ENCODE measurements at places on chromosomes 1 and 21.

DNA sequence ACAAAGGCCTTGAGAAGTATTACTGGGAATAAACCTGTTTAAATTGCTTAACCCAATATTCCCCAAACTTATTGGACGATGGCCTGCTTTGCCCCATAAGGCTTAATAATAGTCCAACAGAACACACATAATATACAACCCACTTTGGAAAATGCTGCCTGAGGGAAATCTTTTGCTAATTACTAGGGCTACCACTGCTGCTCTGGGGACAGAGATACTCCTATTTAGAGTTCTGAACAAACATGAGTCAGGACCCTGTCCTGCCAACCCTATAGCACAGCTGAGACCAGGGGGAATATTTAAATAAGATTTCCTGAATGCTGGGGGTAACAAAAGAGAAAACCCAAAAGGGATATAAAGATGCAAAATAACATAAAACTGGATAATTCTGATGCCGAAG is 139.1 kb downstream of the BRINP2 start:
- no peak for DNase-seq

DNA sequence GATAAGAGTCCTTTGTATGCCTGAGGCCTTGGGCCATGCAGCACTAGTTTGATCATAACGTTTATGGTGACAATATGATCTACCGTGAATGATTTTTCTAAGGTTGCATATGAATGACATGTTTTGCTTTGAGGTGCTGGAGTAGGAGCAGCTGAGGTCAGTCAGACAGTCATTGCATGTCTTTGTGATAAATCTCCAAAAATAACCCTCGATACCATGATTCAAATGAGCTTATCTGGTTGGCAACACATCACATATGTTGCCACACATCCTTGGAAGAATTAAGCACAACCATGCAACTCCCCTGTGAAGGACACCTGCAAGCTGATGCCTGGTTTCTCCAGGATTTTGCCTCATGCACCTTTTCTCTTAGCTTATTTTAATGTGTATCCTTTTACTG is 394.5 kb downstream of the LTN1 start:
- DNase-seq, result no peak

GRCh38 chr1:221462345-221462744 is 279.5 kb downstream of the DUSP10 start:
- DNase-seq, result no peak

- no peak for DNase-seq
Observed at GRCh38 chr1:3236955-3237354, 168.0 kb downstream of the PRDM16 start.

- no peak for DNase-seq
Observed at GRCh38 chr1:44676484-44677200, 2.1 kb downstream of the ARMH1 start.

GRCh38 chr1:29180497-29181412 is 945 bp downstream of the SRSF4 start:
- no peak for DNase-seq

DNA sequence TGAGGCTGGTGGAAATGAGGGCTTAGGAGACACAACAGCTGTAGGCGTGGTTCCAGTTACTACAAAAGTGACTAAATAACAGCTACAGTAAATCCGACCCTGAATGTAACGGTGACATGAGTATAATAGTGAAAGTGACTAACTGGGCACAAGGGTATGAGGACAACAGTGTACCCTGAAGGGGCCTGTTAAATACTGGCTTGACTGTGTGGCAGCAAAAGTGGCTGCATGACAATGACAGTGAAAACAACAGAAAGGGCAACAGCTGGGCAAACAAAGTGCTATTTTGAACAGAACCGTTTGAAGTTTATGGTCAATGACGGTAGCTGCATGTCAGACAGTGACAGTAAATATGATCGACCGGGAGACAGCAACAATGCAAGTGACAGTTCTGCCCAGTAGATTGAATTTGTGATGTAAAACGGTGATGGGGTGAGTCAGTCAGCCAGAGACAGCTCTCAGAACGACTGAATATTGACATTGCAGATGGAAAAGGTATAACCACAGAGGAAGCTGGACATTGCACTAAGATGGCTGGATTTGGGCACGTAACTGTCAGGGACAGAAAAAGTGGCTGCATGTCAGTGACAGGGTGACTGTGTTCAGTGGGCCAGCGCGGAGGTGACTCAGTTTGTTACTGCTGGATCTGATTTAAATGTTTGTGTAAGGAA is 1.2 kb upstream of the ZBTB40 start:
- DNase-seq, result no peak

DNA sequence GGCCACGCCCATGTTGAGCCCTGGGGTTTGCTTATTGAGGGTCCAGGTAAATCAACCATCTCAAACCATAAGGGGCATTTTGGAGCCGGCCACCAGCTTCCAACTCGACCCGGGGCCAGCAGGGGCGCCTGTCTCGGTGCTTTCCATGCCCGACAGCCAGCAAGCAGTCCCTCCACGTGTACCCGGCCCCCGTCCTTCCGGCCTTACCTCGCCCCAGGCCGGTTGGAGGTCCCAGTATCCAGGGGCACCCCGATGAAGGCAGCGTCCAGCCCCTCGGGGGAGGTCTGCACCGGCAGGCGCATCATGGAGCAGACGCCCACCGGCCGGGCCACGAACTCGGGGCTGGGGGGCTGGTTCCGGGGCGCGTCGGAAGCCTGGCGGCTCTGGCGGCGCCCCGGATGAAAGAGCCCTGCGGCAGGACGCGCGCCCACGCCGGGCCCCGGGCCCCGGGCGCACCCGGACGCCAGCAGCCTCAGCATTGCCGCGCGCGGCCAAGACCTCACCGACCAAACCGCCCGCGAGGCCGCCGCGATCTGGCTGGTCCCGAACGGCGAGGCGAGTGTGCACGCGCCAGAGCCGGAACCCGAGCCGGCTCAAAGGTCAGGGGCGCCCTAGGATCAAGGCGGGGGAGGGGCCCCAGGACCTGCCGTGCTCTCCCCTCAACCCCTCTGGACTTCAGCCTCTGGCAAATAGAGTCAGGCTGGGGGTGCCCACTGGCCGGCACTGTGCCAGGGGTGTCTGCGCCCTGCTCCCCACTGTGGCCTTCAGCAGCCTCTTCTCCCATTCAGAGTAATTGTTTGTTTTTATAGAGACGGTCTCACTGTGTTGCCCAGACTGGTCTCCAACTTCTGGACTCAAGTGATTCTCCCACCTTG is at the start of gene AGMAT:
Gene AGMAT (minus strand): TSS at position 563 of the 875 bp plus-strand sequence. CDS start 84 bp downstream, at position 479.
- DNase-seq, result no peak

DNA sequence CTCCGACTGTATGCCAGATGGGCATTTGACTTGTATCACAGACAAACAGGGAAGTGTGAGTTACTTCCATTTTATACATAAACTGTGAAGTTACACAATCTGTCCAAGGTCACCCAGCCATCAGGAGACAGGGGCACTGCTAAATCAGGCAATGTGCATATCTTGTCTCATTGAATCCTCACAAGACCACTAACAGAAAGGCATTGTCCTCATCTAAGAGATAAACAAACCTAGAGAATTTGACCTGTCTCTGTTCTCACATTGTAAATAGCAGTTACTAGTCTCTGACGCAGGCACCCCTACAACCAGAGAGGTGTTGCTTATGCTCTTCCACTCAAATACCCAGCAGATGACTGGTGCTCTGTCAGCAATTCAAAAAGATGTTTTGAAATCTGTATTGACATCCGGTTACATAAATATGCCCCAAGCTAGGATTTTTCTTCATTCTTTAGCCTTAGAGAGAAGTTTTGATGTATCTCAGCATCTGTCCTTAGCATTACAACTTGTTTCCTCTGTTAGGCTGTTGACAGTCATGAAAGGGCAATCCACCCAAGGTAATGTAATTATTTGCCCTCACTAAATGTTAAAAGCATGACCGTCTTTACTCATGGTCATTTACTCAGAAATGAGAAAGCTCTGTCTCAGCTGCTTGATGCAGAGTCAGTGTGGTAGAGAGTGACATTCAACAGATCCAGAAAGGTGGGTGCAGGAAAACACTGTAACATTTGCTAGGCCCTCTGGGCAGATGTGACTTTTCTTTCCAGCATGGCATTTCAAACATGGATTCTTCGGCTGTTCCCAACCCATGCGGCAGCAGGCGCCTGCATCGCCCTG is 51.9 kb upstream of the ZNF326 start:
- no peak for DNase-seq

GRCh38 chr1:161905269-161905884 is 118.3 kb downstream of the OLFML2B start:
- no peak for DNase-seq

DNA sequence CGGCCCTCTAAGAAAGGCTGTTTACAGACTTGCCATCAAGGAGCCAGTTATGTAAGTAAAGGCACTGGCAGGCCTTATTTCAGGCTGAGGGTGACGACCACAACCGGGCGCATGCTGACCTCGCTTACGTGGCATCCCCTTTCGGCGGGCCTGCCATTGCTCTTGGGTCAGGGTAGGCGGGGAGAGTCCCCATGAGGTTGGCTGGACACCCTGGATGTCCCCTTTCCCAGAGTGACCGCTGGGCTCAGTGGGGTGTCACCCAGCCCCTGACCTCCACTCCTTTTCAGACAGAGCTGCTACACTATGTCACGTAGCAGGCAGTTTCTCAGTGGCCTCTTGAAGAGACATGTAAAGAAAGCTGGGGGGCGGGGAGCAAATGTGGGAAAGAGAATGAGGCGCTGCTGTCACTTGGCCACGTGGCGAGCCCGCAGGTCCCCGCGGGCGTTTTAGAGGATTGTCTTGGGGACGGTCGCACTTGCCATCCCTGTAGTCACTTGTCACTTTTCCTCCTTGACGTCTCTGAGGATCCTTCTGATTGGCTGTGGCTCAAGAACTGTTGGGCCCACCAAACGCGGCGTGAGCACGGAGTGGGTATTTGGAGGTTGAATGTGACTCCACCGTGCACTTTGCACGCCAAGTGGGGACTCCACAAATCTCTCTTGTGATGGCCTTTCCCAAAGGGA is 42.2 kb downstream of the SLC37A1 start:
- no peak for DNase-seq

GRCh38 chr1:66284746-66285145 is 249.2 kb upstream of the SGIP1 start:
- DNase-seq, result no peak

DNA sequence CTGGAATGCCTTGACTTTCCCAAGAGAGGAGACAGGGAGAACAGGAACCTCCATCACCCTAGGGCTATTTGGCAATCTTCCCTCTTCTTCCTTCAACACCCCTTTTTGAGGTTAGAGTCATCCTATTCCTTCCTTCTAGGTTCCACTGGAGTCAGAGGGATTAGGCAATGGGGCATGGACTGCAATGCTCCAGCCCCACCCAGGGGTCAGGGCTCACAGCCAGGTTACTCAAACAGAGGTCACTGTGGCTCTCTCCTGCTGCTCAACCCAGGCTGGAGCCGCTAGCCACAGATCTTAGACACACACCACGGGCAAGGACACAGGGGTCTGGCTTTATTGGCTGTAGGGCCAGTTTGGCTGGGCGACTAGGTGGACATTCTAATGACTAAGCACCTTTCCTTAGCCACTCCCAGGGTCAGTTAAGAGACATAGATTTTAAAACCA is 145.5 kb upstream of the NRIP1 start:
- no peak for DNase-seq

- no peak for DNase-seq
Observed at GRCh38 chr21:46399129-46399528, 59.6 kb upstream of the DIP2A start.

GRCh38 chr1:60185684-60186083 is 112.1 kb upstream of the C1orf87 start:
- no peak for DNase-seq

GRCh38 chr1:3084154-3084553 is 15.2 kb downstream of the PRDM16 start:
- DNase-seq, result no peak

- no peak for DNase-seq
Observed at GRCh38 chr1:183633676-183634343, 1.8 kb downstream of the ARPC5 start.

GRCh38 chr21:37041706-37042271 is 31.1 kb downstream of the PIGP start:
- no peak for DNase-seq

DNA sequence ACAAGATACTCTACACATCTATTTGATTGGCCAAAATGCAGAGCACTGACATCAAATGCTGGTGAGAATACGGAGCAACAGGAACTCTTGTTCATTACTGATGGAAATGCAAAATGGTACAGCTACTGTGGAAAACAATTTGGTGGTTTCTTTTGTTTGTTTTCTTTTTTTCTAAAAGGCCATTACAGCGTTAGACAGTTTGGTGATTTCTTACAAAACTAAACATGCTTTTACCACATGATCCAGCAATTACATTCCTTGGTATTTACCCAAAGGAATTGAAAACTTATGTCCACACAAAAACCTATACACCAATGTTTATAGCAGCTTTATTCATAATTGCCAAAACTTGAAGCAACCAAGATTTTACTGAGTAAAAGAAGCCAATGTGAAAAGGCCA is 66.4 kb upstream of the FBXO28 start:
- DNase-seq, result no peak

DNA sequence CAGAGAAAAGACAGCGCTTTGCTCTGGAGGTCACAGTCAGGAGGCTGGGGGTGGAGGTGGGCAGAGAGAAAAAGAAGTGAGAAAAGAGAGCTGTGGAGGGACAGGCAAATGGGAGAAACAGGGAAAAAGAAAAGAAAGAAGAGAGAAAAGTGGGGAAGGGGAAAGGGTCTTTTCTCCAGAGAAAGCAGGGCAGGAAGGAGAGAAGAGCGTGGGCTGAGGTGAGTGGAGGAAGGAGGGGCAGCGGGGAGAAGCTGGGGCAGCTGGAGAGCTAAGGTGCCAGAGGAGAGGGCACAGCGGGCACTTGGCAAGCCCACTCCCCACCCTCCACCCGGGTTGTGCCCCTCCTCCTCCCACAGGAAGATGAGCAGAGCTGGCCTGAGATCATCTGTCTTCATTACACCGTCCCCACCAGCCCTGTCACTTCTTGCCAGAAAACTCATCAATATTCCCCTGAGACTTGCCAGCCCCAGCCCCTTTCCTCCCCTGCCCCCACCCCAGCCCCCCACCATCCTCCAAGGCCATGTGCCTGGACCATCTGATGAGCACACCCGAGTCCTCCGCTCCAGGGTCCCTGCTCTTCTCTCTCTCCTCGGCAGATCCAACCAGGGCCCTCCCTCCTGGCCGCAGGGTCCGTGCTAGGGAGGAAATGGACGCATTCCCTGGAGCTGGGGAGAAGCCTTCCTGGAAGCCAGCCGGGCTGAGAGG is 17.0 kb upstream of the BLACAT1 start:
- no peak for DNase-seq

- no peak for DNase-seq
Observed at GRCh38 chr1:221788466-221788865, 46.6 kb upstream of the DUSP10 start.

GRCh38 chr1:231612393-231613089 is 14.0 kb upstream of the DISC1 start:
- DNase-seq, result no peak

DNA sequence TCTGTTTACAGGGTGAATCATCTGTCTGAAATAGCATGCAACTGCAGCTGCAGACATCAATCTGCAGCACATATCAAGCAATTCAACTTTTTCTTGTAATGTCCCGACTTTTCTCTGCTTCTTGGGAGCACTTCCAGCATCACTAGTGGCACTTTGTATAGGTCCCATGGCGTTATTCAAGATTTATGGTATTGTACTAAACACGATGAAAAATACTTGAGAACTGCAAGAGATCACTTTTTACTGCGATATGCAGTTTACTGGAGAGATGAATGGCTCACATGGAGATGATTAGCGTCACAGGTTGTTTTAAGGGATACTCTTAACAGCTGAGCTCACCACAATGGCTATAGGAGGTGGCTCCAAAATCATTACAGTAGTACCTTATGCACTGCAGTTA is 7.2 kb upstream of the SCMH1 start:
- no peak for DNase-seq

- DNase-seq, result no peak
Observed at GRCh38 chr1:20837554-20838192, 50.6 kb upstream of the HP1BP3 start.

GRCh38 chr21:39007532-39007931 is 175.7 kb downstream of the PSMG1 start:
- DNase-seq, result no peak
